ENCODE measurements at places on chromosomes 5 and 9. TPM values are rescaled to one million over a fixed set of nuclear protein-coding genes. Genes with fewer than 3 reads are reported as not detected.

Gene GPR107
- total RNA-seq, result 67.0 TPM

Gene FOXD4L5
- 0.51 TPM for total RNA-seq

Gene FRMD3
- total RNA-seq, result 1.3 TPM

Gene LMAN2
- 76.6 TPM for total RNA-seq

Gene ANKRD33B
- total RNA-seq, result 4.0 TPM

Gene FOXD4L4
- not detected for total RNA-seq

Gene OMD
- total RNA-seq, result 148 TPM

Gene SLC1A1
- total RNA-seq, result 7.1 TPM

Gene TSSK1B
- 0.10 TPM for total RNA-seq

Gene IL13
- total RNA-seq, result not detected

Gene CAVIN4
- total RNA-seq, result 0.46 TPM

Gene ADAMTS16
- total RNA-seq, result 12.8 TPM

Gene SLC45A2
- total RNA-seq, result not detected

Gene CCL21
- not detected for total RNA-seq

Gene ANKRD31
- total RNA-seq, result 0.10 TPM

Gene EQTN
- not detected for total RNA-seq

Gene SLC6A19
- not detected for total RNA-seq

Gene DMRT1
- total RNA-seq, result not detected

Gene FGF18
- 2.1 TPM for total RNA-seq

Gene POLK
- 35.5 TPM for total RNA-seq

Gene AUH
- 9.1 TPM for total RNA-seq

Gene GPR150
- 0.33 TPM for total RNA-seq

Gene SPATA31C1
- not detected for total RNA-seq
